ENCODE measurements at places on chromosomes 11 and 22.

DNA sequence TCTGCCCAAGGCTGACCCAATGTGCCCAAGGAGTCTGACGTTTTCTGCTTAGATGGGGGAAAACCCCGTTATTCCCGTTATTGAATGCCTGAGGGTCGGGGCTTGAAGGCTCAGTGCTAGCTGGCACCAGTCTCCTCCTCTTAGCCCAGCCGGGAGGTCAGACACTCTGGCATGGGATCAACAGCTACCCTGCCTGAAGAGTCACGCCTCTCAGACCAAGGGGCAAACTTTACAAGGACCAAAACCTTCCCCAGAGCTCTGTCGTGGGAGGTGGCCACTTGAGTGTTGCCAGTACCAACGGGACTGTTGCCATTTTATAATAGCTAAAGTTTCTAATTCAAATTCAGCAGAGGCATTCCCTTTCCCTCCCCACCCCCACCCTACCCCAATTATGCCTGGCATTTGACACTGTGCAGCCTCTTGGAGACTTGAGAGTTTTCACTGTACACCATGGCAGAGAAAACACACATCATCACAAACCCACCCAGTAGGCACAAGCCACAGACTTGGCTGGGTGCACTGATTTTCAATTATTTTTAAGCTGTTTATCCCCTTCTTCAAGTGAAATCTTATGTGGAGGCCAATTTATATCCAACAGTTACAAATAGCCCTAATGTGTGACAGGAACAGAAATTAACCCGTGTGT is 137.5 kb upstream of the SYT13 start:
- DNase-seq, result no peak
- H3K36me3 ChIP-seq, result no peaks in the 10 kb centered on the region
- no peak overlapping the region for H3K27ac ChIP-seq
- no peaks in the 10 kb centered on the region for H3K4me1 ChIP-seq

- no peaks in the 10 kb centered on the region for H3K27me3 ChIP-seq
- no peak overlapping the region for H3K27ac ChIP-seq
- peaks cover 92% of the 10 kb centered on the region for H3K36me3 ChIP-seq
- H3K4me1 ChIP-seq, result no peaks in the 10 kb centered on the region
Measured at GRCh38 chr22:41254230-41254629, 13.5 kb upstream of the CHADL start.

DNA sequence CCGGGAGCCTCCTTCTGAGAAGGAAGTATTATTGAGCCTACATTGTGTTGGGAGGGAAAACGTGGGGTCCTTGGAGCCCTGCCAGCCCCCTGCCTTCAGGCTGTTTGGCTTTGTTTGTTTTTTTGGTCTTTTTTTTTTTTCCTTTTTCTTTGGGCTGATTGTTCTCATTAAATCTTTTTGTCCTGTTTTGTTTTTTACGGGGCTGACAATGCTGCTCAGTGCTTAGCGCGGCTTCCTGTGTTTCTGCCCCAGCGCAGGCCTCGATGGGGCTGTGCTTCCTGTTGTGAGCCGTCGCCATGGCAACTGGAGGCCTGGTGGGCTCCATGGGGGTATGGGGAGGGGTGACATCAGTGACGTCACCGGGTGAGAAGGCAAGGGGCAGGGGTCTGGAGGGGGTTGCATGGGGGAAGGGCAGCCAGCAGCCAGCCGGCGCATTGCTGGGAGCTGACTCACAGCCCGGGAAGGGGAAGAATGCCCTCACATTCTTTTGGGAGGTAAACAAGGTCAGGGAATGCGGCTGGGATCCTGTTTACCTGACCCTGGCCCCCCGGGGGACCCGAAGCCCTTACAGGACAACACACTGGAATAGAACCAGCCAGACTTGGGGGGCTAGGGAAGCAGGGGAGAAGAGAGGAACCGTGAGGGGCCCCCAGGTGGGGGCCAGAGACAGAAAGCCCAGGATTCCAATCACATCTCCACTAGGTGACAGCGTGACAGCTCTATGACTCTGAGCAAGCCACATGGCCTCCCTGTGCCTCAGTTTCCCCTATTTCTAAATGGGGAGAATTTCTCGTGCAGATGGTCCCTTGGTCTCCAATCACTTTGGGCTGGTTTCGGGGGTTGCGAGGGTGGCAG is 22.2 kb upstream of the CBX7 start:
- no peak overlapping the region for H3K4me3 ChIP-seq
- H3K27me3 ChIP-seq, result no peaks in the 10 kb centered on the region
- peak; percentile 79 for DNase-seq
- H3K36me3 ChIP-seq, result no peaks in the 10 kb centered on the region
- H3K4me1 ChIP-seq, result peaks cover 47% of the 10 kb centered on the region

GRCh38 chr11:23284631-23285030 is 424.4 kb upstream of the CCDC179 start:
- H3K36me3 ChIP-seq, result no peaks in the 10 kb centered on the region
- DNase-seq, result no peak
- H3K27ac ChIP-seq, result no peak overlapping the region

DNA sequence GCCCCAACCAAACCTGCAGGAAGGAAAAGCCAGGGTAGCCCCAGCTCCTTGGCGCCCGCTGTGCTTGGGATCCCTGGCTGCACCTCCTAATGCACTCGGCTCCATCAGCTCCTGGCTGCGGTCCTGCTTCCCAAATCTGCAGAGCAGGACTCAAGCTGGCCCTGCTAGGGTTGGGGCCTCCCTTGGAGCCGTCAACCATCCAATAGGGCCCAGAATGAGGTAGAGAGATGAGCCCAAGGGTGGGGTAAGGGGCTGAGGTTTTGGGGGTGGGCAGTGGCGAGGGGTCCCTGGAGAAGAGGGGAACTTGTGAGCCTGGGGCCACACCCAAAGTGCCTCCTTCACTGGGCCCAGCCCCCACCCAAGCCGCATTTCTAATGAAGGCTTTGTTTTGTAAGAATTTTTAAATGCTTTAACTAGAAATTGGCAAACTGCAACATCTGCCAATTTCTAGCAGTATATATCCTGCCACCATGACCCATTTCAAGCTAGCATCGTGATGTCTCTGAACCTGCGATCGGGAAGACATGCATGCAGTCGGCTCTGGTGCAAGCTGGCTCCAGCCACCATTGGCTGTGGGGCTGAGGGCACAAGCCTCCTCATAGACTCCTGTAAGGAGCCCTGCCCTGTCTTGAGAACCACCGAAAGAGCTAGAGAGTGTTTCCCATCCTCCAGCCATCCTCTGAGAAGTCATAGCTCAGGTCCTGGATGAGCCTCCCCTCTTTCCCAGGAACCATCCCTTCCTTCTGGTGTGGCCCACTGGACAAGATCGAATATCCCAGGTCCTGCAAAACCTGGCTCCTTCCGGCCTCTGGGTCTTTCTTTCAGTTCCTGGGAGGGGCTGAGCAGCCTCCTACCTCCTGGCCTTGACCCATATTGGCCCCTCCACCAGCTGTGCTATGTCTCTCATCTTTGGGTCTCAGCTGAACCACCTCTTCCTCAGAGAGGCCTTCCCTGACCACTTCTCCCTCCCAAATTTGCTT is 15.5 kb downstream of the C1QTNF6 start:
- no peaks in the 10 kb centered on the region for H3K36me3 ChIP-seq
- no peak overlapping the region for H3K4me3 ChIP-seq
- no peaks in the 10 kb centered on the region for H3K27me3 ChIP-seq
- peaks cover 15% of the 10 kb centered on the region for H3K4me1 ChIP-seq

DNA sequence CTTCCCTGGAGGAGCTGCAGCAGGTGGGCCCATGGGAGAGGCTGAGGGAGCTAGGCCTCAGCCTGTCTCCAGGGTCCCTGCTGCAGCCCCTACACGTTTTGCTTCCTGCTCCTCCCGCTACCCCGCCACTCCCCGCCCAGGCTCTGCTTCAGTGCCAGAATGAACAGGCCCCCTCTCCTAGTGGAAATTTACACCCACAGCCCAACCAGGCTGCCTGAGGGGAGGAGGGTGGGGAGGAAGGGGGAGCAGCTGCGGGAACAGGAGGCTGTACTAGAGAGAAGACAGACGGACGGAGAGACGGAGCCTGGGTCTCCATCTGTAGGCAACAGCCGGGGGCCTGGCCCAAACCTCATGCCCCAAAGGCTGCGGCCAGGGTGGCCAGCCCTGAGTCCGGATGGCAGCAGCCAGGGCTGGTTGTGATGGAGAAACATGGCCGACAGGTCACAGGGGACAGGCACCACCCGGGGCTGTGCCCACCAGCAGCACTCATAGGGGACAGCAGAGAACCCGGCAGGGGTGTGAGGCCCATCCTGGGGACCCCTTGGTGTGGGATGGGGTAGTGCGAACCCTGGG is 20.6 kb downstream of the FLRT1 start:
- H3K27ac ChIP-seq, result no peak overlapping the region
- H3K4me1 ChIP-seq, result no peaks in the 10 kb centered on the region
- H3K27me3 ChIP-seq, result peaks cover 13% of the 10 kb centered on the region
- DNase-seq, result no peak
- no peak overlapping the region for H3K4me3 ChIP-seq

DNA sequence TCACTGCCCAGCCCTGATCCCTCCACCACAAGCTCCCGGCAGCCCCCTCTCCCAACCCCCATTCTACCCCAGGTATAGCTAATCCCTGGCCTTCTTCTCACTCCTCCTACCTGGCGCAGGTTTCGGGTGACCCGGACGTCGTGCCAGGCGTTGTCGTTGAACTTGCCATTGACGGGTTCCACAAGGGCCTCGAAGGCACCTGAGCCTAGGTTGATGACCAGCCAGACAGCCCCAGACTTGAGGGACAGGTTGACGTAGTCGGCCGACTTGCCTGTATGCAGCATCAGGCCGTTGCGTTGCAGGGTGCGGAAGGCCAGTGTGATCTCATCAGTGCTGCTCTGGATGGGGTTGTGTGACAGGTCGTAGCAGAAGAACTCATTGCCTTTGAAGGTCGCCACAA is 37.5 kb downstream of the NRXN2 start:
- no peak for DNase-seq
- no peak overlapping the region for H3K27ac ChIP-seq
- H3K4me1 ChIP-seq, result no peaks in the 10 kb centered on the region
- H3K4me3 ChIP-seq, result no peak overlapping the region
- no peaks in the 10 kb centered on the region for H3K36me3 ChIP-seq

- H3K27ac ChIP-seq, result no peak overlapping the region
- no peak for DNase-seq
- no peak overlapping the region for H3K4me3 ChIP-seq
- H3K27me3 ChIP-seq, result no peaks in the 10 kb centered on the region
- H3K4me1 ChIP-seq, result no peaks in the 10 kb centered on the region
Measured at GRCh38 chr22:23657727-23658126, 25.6 kb upstream of the DRICH1 start.

- no peak overlapping the region for H3K27ac ChIP-seq
- H3K36me3 ChIP-seq, result no peaks in the 10 kb centered on the region
- no peak for DNase-seq
- no peaks in the 10 kb centered on the region for H3K27me3 ChIP-seq
- no peak overlapping the region for H3K4me3 ChIP-seq
- H3K4me1 ChIP-seq, result no peaks in the 10 kb centered on the region
Measured at GRCh38 chr11:1081601-1082311, 7.1 kb downstream of the MUC2 start.

DNA sequence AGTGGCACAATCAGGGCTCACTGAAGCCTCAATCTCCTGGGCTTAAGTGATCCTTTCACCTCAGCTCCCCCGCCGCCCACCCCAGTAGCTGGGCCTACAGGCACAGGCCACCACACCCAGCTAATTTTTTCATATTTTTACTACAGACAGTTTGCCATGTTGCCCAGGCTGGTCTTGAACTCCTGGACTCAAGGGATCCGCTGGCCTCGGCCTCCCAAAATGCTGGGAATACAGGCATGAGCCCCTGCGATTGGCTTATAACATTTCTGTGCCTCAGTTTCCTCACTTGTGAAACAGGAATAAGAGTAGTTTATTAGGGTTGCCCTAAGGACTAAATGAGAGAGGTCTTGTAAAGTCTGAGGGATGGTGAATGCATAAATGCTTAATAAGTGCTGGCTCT is 1.2 kb downstream of the VSTM5 start:
- no peak overlapping the region for H3K27ac ChIP-seq
- H3K27me3 ChIP-seq, result no peaks in the 10 kb centered on the region
- H3K4me1 ChIP-seq, result peaks cover 10% of the 10 kb centered on the region
- H3K36me3 ChIP-seq, result no peaks in the 10 kb centered on the region

GRCh38 chr11:61265357-61265756 is 24.4 kb downstream of the PGA5 start:
- H3K4me3 ChIP-seq, result no peak overlapping the region
- no peaks in the 10 kb centered on the region for H3K27me3 ChIP-seq
- peak; percentile 97 for DNase-seq
- H3K36me3 ChIP-seq, result no peaks in the 10 kb centered on the region

GRCh38 chr22:17229991-17230630 is 10.9 kb upstream of the ADA2 start:
- no peak overlapping the region for H3K27ac ChIP-seq
- H3K4me1 ChIP-seq, result no peaks in the 10 kb centered on the region
- no peak overlapping the region for H3K4me3 ChIP-seq
- H3K27me3 ChIP-seq, result no peaks in the 10 kb centered on the region
- no peaks in the 10 kb centered on the region for H3K36me3 ChIP-seq

DNA sequence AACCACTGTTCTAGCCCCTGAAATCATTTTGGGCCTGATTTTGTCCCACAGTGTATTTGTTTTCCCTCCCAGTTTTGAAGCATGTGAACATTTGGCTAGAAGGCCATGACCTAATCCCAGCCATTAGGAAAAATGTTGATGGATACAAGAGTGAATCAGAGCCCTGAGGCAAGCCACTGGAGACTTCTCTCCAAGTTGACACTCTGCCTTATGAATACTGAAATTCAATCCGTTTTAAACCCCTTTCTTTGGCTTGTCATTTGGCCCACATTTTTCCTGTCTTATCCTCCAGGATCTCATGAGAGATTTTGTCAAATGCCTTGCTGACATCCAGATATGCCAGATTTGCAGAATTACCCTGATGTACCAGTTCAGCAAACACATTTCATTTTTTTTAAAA is 158.8 kb downstream of the FAT3 start:
- no peak overlapping the region for H3K4me3 ChIP-seq
- peaks cover 6% of the 10 kb centered on the region for H3K4me1 ChIP-seq
- H3K36me3 ChIP-seq, result no peaks in the 10 kb centered on the region
- H3K27me3 ChIP-seq, result no peaks in the 10 kb centered on the region
- DNase-seq, result peak; percentile 88

- no peaks in the 10 kb centered on the region for H3K27me3 ChIP-seq
- no peaks in the 10 kb centered on the region for H3K36me3 ChIP-seq
- no peak overlapping the region for H3K27ac ChIP-seq
- H3K4me1 ChIP-seq, result no peaks in the 10 kb centered on the region
- no peak overlapping the region for H3K4me3 ChIP-seq
Measured at GRCh38 chr22:34297536-34298120, 377.4 kb upstream of the LARGE1 start.

- H3K27me3 ChIP-seq, result no peaks in the 10 kb centered on the region
- H3K4me3 ChIP-seq, result no peak overlapping the region
- DNase-seq, result peak; percentile 10
- H3K36me3 ChIP-seq, result peaks cover 13% of the 10 kb centered on the region
- H3K27ac ChIP-seq, result no peak overlapping the region
Measured at GRCh38 chr11:45968901-45969300, 46.4 kb downstream of the LARGE2 start.
